ENCODE measurements at places on chromosomes 4 and X.

DNA sequence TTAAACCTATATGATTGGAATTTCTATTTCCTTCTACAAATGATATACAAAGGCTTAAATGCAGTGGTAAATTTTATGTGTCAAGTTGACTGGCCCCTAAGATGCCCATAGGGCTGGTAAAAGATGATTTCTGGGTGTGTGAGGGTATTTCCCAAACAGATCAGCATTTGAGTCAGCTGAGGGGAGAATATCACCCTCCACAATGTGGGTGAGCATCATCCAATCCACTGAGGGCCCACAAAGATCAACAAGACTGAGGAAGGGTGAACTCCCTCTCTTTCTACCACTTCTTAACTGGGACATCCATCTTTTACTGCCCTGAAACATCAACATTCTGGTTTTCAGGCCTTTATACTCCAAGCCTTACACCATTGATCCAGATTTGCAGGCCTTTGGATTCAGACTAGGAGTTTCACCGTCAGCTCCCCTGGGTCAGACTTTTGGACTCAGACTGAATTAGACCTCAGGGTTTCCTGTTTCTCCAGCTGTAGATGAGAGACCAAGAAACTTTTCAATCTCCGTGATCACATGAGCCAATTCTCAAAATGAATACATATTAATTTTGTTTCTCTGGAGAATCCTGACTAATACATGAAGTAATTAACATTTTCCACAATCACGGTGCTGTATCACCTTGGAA is 1020.7 kb upstream of the SLIT2 start:
- DNase-seq: no peak

- no peak for DNase-seq
These were observed 75.4 kb downstream of the DCHS2 start for GRCh38 chr4:154416190-154416547.

- DNase-seq: no peak
These were observed 223.5 kb upstream of the IGFBP7 start for GRCh38 chr4:57333684-57334083.

DNA sequence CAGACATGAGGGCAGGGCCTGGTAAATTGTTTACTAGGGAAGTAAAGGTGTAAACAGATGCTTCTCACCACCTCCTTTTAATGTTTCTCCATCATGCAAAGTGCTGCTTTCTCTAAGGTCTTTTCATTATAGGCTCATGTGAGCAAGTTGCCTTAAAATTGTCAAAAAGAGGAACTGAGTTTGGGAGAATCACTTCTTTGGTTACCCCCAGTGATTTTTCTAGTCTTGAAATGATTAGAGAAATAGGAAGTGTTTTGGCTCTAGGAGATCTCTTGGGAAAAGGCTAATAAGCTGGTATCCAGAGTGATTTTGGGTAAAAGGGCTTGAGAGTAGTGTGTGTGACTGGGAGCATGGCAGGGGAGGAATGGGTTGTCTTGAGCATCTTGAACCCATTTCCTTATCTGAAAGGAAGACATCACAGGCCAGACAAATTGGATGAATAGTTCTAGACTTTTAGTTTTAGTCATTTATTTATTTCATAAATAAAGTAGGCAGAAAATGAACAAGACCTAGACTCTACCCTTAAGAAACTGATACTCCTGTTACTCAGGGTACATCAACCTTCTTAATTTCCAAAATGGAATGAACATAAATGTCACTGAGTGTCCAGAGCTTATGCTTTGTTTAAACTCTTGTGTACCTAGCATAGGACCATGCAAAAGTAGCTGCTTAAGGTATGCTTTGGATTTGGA is 14.2 kb downstream of the GRPR start:
- DNase-seq: no peak

- peak; percentile 50 for DNase-seq
These were observed 1.8 kb downstream of the CCDC22 start for GRCh38 chrX:49237060-49237459.

- no peak for DNase-seq
These were observed 122.5 kb downstream of the SPATA18 start for GRCh38 chr4:52173470-52174045.

DNA sequence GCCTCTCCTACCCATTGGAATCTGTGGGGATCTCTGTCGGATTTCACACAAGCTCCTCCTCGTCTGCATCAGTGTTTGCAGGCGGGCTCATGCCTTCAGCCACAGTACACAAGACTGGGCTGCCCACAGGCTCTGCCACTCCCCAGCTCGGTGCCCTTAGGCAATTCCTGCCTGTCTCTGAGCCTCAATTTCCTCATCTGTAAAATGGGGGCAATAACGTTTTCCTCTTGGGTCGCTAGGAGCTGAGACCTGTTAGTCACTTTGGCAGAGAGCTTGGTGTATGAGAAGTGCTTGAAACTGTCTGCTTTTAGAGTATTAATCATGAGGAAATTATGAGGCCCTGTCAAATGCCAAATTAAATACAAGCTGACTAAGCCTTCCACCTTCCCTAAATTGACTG is 27.6 kb upstream of the MSX1 start:
- DNase-seq: no peak

- no peak for DNase-seq
These were observed 9.3 kb downstream of the PAPSS1 start for GRCh38 chr4:107710493-107711459.

DNA sequence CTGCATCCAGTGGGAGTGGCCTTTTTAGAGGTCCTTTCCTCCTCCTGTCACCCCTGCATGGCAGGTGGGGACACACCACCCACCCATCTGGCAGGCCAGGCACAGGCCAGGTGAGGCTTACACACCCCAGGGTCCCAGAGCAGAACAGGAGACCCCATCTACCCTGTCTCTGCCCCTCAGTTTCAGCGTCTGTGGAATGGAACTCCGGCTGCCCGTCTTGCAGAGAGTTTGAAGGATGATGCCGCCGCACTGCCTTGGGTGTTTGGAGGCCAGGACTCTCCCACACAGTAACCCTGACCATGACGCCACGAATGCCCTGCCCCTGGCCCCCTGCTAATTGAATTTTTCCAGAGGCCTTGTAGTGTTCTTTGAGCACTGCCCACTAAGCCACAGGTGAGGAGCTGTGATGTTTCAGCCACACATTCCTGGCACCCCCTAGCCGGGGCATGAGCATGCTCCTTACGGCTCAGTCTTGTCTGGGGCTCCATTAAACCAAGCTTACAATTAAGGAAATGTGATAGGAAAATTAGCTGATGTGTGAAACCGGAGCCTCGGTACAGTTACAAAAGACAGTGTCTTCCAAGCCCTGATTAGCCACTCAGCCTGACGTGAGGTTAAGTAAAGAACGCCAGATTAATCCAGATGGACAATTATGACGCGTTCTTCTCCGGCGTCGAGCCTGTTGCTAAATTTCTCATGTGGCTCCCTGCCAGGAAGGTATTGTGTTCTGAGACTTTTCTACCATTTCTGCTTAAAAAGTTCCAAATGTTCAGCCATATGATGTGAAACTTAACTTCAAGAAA is 39.3 kb downstream of the HMX1 start:
- DNase-seq: no peak

- no peak for DNase-seq
These were observed 38.0 kb downstream of the GK2 start for GRCh38 chr4:79370026-79370425.

GRCh38 chrX:97446298-97446882 is 562.7 kb downstream of the RPA4 start:
- no peak for DNase-seq

DNA sequence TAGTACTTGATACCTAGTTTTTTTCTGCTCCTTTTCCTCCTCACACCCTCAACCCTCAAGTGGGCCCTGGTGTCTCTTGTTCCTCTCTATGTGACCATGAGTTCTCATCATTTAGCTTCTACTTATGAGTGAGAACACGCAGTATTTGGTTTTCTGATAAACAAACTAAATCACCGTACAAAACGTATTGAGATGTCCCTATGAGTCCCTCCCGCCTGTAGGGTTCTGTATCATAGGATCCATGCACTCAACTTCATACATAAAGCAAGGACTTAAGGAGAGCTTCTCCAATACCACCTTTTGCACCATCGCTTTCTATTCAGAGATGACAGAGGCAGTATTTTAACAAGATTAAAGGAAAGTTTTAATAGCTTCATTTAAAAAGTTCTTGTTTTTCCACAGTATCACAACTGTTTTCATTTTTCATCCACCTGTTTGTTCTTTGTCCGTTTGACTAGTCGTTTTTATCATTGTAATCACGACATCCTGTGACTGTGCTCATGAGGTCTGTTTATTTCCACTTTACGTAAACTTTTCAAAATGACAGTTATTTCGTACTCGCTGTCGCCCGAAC is 457 bp upstream of the RAB9A start:
- DNase-seq: no peak

- no peak for DNase-seq
These were observed 670.6 kb upstream of the ATOH1 start for GRCh38 chr4:93157986-93158385.

DNA sequence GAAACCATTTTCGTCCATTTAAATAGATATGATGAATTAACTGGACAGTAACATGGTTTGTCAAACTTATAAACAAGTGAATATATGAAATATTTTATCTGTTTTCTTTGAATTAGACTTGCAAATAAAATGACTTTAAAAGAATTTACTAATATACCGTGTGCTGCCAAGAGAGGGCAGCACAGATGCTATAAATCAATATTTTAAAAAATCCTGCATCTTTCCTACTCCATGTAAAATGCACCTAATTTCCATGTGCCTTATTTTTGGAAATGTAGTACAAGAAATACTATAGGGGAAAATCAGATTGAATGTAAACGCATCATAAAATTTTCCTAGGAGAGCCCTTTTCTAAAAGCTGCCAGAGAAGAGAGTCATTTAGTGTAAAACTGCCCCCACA is 62.2 kb downstream of the PRKX start:
- DNase-seq: peak; percentile 27

DNA sequence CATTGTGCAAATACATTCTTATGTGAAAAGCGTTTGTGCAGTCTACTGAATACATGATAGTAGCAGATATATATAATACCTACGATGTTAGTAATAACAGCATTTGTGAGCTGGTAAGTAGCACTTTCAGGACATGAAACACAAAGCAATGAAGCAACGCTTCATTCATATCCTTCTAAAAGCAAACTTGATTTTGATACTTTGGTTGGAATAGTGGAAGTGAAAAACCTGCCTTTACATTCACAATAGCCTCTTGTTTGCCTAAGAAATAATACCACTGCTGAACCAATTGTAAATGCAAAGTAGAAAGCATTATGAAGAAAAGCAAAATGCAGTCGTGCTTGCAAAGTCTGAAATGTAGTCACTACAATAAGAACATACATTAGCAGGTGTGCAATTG is 926.3 kb downstream of the FSTL5 start:
- DNase-seq: no peak

DNA sequence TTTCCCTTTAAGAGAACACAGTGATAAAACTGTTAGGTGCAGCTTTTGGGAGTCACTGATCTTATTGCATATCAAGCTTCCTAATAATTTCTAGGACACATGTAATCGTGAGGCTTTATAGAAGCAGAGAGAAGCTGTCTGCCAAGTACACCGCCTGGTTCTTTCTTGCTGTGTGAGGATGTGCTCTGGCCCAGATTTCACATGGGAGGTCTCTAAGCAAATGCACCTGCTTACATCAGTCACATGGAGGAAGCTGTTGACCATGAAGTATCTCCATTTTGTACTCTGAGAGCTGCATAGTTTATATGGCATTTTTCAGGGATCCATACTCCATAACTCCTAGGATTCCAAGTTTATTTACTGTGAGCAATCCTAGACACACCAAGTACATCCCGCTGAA is 37.1 kb downstream of the RGS12 start:
- DNase-seq: no peak

GRCh38 chrX:79130857-79131256 is 13.6 kb upstream of the GPR174 start:
- DNase-seq: no peak

- no peak for DNase-seq
These were observed 821 bp upstream of the TMEM128 start for GRCh38 chr4:4248885-4249203.

DNA sequence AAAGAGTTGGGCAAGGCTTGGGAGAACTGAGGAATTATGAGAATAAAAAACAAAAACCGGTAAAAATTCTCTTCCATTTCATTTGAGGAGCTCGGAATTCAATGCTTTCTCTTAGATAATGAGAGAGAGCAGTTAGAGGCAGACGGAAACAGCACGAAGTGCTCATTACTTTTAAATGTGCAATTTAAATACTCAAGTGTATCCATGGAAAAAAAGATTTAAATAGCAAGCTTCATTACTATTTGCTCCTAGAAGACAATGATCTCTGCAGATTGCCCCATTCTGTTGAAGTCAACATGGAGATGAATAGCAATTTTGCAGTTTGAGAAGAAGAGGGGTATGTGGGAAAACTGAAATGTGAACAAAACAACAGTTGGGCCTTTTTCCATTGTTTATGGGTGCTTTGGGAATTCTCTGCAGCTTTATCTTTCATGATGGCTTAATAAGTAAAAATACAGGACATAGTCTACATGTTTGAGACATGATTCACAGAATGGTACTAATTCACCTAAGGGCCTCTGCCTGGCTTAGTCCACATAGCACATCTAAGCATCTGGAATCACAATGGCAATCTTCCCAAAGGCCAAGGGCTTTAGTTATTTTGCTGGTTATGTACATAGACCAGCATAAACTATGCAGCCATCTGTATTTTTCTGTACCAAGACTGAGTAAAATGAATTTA is 512.7 kb upstream of the FAT1 start:
- DNase-seq: no peak

GRCh38 chr4:139728840-139729239 is 63.2 kb downstream of the MGST2 start:
- DNase-seq: no peak

- DNase-seq: no peak
These were observed 183.1 kb downstream of the ZNF330 start for GRCh38 chr4:141403782-141404181.

GRCh38 chr4:151921386-151921785 is 160.6 kb upstream of the GATB start:
- DNase-seq: no peak

GRCh38 chr4:76177709-76178108 is 29.5 kb upstream of the NUP54 start:
- DNase-seq: no peak

GRCh38 chr4:32142075-32142474 is 1421.9 kb downstream of the PCDH7 start:
- no peak for DNase-seq

- DNase-seq: no peak
These were observed 154.6 kb downstream of the CCSER1 start for GRCh38 chr4:90281541-90282355.

- DNase-seq: no peak
These were observed 225.8 kb downstream of the FGF13 start for GRCh38 chrX:138485767-138486166.

DNA sequence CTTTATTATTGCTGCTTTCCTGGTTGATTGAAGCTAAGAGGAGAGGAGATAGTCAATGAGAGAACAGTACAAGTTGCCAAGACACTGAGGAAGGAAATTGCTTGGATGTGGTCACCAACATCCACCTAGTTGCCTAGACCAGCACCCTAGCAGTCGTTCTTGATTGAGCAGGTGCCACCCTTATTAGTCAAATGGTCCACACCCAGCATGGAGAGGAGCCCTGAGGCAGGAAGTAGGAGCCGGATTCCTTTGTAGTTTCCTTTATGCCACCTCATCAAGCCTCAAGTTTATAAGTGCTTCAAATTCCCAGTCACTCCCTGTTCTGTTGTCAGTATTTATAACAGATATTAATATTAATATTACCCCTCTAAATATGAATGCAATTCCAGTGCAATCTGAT is 19.1 kb downstream of the PAGE2 start:
- DNase-seq: no peak

- DNase-seq: no peak
These were observed 508.7 kb downstream of the ZNF674 start for GRCh38 chrX:46036508-46036907.

- no peak for DNase-seq
These were observed 29.1 kb downstream of the MAOA start for GRCh38 chrX:43685221-43685620.

- no peak for DNase-seq
These were observed 28.6 kb downstream of the DCLK2 start for GRCh38 chr4:150106886-150107285.
